WTC11 (cell line): ENCODE measurements at places on chromosomes 1 and 21.
A peak's percentile ranks its signal among the peaks of the same experiment; 100 is the strongest.

DNA sequence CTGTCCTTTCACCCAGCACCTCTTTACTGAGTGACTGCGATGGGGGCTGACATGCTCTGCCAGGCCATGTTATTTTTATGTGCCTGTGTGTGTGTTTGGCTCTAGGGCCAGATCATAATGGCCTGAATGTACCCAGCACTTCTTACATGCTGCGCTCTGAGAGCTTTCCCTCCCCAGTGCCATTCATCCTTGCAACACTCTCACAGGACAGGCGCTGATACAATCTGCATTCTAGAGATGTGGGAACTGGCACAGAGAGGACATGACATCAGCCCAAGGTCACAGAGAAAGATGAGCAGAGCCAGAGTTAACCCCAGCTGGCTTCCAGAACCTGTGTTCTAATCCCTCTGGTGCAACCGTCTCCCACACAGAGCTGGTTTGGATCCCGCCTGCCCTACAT lies 54.5 kb downstream of the ARHGEF10L start:
- no peak for DNase-seq

- DNase-seq = no peak
Measured at GRCh38 chr1:111653709-111654108, 34.1 kb downstream of the RAP1A start.

- peak; percentile 59 for DNase-seq
Measured at GRCh38 chr1:157111396-157112165, 12.0 kb upstream of the ETV3L start.

GRCh38 chr1:220113136-220113695 lies 19.3 kb downstream of the IARS2 start:
- DNase-seq = no peak

GRCh38 chr1:22418933-22419382 lies 32.7 kb upstream of the ZBTB40 start:
- DNase-seq = no peak
